ENCODE measurements at places on chromosomes 6 and 20.

GRCh38 chr6:105045526-105045925, 88.6 kb downstream of the LIN28B start:
- DNase-seq: no peak

DNA sequence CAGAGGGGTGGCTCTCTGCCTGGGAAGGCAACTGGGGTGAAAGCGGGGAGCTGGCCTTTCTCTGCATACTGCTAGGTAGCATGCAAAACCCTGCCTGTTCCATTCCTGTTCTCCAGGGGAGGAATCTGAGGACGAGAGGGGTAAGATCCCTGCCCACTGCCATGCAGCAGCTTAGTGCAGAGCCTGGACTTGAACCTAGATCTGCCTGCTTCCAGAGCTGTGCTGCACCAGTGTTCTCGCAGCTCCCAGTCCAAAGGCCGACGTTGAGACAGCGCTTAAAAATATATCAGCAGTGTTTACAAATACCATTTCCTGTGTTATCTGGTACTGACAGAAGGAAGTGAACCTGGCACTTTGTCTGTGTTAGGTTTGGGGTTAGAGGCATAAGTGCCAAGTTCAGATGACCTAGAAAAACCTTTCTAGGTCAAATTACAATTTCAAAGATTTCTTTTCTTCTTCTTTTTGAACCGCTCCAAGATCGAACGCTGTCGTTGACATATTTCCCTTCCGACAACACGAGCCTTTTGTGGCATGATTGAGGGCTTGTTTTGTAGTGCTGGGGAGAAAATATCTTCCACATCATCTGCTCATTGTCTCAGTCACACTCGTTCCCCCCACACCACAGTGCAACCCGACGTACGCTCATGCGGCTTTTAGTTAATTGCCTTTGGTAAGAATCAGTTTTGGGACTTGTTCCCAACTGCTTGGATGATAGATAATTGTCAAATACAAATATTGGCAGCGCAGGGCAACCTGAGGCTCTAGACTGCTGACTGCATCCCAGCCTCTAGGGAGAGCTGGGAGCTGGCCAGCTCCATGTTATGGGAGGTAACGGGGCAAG, 44.6 kb downstream of the TOX2 start:
- peak; percentile 26 for DNase-seq

- no peak for DNase-seq
Observed at GRCh38 chr6:98041921-98042320, 758.9 kb upstream of the MMS22L start.

DNA sequence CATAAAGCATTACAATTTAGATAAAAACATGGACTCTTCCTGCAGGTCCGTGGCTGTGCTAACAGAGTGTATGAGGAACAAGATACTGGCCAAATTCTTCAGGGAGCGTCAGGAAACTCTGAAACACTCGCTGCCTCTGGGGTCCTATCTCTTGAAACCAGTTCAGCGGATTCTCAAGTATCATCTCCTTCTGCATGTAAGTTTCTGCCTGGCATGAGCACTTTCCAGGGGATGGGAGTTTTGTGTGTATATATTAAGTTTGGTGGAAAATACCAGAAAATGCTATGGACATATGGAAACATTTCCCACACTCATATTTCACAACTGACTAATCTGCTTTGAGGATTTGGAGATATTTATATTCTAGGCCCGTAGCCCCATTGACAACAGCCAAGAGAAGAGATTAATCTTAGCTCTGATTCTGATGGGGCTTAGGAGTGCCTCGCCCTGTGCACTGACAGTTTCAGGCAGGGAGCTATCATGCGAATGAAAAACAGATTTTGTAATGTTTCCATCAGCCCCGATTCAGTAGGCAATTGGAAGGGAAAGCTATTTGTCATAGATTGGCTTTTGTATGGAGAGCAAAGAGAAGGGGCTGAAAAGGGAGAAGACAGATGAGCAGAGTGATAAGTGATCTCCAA, 64.7 kb upstream of the MTHFD1L start:
- DNase-seq: no peak

- no peak for DNase-seq
Observed at GRCh38 chr20:19349879-19350278, 137.4 kb downstream of the SLC24A3 start.

- DNase-seq: no peak
Observed at GRCh38 chr6:43883847-43884651, 114.0 kb downstream of the VEGFA start.

DNA sequence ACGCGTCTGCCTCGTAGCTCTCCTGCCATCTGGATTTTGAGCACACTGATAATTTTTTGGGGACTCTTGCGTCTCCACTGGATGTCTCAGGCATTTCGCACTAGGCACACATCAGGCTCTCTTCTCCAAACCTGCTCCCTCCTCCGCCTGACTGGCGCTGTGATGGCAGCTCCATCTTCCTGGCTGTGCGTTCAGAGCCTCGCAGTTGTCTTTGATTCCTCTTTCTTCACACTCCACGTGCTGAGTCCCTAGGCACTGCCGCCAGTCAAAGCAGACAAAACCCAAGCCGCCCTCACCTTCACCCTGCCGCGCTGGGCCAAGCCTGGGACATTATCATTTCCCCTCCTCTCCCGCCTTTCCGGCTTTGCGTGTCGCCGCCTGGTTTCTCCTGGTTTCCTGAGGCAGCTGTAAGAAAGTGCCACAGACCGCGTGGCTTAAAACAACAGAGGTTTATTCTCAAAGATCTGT, 778 bp downstream of the PSMG4 start:
- peak; percentile 50 for DNase-seq

GRCh38 chr6:7235712-7236305, 77.2 kb downstream of the SSR1 start:
- DNase-seq: peak; percentile 42

DNA sequence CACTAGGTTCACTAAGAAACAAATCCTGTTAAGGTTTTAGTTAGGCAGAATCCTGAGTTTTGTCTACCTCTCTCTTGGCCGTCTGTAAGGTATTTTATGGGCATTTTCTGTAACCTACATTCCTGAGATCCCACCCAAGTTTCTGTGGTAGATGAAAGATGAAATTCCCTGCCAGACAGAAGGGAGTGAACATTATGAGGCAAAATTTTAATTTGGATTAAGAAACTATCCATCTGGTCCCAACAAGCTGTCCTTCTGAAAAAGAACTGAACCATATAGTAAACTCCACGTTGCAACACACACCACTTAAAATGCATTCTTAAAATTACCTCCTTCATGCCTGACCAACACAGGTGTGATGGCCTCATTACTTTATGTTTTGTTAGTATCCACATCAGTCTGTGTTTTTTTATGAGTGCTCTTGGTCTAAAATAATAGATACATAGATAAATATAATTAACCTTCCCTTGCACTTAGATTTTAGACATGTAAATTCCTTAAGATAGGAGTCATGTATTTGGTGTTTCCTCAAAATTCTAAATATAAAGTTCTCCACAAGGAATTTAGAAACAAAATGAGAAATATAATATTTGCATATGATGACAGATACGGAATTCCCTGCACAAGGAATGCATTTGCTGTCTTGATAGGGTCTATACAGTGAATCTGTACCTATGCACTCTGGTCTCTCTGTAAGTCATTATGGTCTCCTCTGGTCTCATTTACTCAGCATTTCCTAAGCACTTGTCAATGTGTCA, 86.5 kb downstream of the CHD6 start:
- no peak for DNase-seq

- no peak for DNase-seq
Observed at GRCh38 chr6:53239526-53239925, 90.9 kb upstream of the GCM1 start.

DNA sequence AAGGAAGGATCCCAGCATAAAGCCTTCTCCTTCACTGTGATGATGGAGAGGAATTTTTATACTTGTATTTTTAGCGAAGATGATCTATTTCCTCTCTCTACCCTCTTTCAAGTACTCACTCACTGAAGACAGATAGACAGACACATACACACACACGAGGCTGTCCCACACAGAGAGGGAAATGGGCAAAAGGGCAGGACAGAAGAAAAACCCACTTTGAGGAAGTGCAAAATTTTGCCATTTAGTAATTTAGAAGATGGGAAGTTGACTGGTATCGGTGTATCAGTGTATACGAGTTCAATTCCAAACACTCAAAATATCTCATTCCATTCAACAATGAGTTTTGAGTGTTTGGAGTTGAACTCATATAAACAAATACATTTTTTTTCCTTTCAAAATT, 30.9 kb downstream of the HEBP2 start:
- DNase-seq: no peak

DNA sequence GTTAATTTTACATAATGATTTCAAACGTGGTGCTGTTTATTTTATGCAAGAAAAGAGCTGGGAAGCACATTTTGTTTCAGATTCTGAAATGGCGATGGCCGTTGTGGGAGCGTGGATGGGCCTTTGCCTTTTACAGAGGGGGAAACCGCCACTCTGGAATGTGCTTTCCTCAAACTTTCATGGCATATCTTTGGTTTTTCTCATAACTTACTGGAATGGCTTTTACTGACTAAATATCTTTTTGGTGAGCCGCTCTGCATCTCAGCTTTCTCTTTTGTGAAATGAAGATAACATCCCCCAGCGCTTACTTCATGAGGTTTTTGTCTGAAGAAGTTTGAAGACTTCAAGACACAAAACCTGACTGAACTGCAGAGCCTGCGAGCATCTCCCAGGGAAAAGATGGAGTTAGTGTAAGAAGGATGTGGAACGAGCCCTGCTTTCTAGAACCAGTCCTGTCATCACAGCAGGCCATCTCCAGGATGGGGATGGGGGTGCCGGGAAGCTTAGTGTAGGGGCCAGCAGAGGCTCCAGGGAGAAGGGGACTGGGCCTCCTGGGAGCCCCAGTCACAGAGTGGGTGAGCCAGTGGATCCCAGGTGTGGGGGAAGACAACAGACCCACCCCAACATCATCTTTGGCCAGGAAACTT, 61.8 kb upstream of the TIAM2 start:
- DNase-seq: no peak

GRCh38 chr6:37762806-37763205, 56.7 kb upstream of the ZFAND3 start:
- DNase-seq: no peak

DNA sequence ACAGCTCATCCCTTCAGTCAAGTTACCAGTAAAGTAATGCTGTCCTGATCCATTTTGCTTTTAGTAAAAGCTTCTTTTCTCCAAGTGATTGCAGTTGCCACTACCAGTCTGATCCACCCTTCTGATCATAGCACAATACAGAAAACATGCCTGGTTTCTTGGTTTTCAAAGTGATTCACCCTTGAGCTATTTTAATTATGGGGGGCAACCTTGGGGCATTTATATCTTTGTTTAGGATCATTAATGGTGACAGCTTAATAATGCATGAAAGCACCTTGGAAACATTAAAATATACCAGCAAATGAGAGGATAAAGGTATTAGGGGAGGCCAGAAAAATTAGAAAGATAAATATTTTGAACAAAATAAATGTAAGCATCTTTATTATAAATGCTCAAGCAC, 38.4 kb downstream of the LRRC1 start:
- DNase-seq: no peak

DNA sequence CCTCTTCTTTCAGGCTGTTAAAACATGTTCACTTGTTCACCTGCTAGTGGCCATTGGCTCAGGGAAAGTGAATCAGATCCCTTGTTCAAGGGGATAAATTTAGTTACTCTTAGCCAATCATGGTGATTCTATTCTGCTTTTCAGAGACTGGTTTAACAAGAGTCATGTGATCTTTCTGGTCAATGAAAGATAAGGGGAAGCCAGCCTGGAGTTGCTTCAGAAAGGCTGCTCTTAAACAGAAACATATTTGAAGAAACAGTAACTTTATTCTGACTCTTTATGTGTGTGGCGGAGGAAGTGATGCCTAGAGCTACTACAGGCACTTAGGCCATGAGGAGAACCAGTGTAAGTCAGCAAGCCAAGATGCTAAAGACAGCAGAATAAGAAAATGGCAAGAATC, 28.1 kb upstream of the AHI1 start:
- no peak for DNase-seq

DNA sequence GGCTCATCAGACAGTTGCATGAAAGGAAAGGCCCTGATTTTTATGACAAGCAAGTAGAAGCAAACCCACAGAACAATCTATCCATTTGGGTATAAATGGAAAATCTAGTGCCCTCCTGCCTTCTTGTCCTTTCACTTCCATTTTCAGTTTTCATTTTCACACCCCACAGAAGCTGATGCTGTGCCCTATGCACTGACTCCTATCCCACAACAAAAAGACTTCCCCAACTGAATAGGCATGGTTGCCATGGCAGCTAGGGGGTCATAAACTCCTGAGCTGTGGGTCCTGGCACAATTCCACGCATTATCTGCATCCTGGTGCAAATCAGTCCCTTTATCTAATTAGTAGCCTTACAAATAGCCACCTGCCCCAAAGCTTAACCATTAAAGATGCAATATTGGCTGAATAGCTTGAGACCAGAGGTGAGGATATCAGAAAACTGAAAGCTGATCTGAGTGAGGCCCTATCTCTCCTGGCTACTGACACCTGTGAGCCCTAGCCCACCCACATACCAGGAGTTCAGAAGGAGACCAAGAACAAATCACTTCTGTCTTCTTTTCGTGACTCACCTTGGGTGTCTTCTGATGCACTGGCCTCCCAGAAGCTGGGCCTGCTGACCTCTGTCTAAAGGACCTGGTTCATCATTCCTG, 34.9 kb upstream of the HEY2 start:
- DNase-seq: no peak

- DNase-seq: no peak
Observed at GRCh38 chr6:72861935-72862432, 240.1 kb downstream of the KCNQ5 start.

DNA sequence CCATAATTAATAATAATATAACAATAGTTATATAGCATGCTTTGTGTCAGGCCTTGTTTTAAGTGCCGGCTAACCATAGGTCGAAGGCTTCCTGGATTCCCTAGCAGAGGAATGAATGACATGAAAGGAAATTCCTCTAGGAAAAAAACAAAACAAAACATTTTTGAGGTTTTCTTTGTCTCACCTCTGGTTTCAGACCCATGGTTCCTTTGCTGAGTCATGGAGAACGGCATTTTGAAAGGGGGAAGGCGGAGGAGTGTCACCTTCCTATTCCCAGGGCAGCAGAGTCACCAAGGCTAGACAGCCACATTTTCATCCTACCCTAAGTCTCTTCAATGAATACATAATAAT, 25.3 kb upstream of the CCND3 start:
- no peak for DNase-seq

GRCh38 chr20:60132827-60133670, 174.8 kb downstream of the CDH26 start:
- DNase-seq: no peak

DNA sequence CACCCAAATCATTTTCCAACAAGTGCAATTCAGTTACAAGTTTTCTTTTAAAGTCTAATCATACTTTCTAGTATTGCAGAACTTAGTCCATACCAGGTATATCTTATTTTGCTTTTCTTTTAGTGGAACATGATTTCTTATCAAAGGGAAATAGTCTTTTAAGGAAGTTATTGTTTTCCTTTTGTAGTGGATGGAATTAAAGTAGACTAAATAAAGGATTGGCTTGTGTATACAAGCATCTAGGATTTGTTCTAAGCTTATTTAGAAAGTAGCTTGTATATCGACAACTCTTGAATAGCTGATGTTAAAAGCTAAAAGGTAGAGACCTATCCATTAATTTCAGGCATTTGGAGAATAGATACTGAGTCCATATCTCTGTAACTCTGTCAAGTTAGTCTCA, 14.8 kb downstream of the DCBLD1 start:
- no peak for DNase-seq

- DNase-seq: no peak
Observed at GRCh38 chr6:125797120-125797885, 6.5 kb downstream of the NCOA7 start.
